ENCODE measurements at places on chromosomes 2 and 18.

DNA sequence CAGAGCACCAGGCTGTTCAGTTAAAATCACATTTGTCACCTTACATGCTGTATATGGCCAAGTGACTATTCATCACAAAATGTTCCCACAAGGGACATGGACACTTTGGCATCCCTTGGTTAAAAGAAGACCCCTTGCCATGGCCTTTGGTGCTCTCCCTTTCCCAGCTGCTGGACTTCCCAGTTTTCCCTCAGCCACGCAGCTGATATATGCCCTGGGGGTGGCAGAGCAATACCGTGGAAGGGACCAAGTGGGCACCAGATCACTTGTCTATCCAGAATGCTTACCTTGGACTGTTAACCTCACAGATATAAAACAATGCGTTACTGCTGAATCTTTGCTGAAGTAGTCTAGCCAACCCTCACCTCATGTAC, 35.3 kb downstream of the PAIP2B start:
- no peak for DNase-seq

DNA sequence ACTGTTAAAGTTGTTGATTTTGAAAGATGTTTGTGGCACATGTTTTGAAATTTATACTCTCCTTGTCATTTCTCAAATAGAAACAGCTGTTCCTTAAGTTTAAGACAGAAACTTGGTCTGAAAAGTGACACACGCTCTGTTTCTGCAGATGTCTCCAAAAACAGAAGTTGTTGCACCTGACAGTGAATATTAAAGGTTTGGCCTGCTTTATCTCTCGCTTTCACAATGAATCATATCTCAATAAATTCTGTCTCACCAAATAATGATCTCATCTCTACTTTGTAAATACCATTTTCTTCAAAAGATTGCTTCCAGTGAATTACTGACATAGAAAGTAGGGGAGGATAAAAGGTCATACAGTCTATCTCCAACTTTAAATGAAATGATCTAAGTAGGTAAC, 294.9 kb upstream of the SYT4 start:
- DNase-seq, result no peak

GRCh38 chr18:35733408-35733807, 151.9 kb downstream of the GALNT1 start:
- DNase-seq, result no peak

- no peak for DNase-seq
Observed at GRCh38 chr2:170162271-170162632, 15.7 kb upstream of the MYO3B start.

DNA sequence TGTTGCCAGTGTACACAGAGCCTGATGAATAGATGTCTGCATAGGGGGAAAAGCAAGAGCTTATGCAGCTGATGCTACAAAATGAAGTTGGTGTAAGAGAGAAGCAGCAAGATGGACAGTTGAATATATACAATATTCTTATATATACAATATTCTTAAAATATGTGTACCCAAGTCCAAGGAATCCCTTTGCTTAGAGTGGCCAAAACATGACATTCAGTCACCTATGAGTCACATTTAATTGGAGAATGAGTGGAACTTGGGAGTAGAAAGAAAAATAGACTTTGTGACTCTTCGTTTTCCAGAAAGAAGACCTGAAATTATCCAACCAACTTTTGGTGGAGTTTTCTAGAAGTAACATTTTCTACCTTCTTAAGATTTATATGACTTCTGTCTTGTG, 81.8 kb downstream of the SCN9A start:
- no peak for DNase-seq

Measured in NCI-H1930 (cell line).